ENCODE measurements at places on chromosomes 4 and X.

DNA sequence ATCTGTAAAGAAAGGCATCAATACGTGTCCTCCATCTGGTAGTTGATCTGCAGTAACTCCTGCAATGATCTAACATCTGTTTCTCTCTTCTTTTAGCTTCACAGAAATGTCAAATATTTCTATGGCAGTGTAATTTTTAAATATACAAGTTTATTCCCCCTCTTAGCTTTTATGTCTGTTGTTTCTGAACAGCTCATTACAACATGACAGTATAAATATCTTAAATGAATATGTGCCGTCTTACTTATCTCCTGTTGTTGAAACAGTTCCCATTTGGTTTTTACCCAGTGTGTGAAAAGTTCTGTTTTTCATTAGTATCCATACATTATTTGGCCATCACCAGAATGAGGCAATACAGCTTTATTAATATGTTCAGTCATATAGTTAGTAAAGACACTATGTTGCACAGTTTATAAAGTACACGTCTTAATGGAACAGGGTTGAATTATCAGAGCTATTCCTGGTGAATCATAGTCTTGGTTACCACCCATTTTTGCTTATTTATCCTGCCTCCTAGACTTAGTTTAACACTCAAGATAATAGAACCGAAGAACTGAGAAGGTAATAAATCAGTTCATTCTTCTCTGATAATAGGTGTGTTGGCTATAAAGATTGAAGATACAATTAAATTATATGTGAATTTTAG, 321.6 kb downstream of the TENM3 start:
- DNase-seq: no peak

DNA sequence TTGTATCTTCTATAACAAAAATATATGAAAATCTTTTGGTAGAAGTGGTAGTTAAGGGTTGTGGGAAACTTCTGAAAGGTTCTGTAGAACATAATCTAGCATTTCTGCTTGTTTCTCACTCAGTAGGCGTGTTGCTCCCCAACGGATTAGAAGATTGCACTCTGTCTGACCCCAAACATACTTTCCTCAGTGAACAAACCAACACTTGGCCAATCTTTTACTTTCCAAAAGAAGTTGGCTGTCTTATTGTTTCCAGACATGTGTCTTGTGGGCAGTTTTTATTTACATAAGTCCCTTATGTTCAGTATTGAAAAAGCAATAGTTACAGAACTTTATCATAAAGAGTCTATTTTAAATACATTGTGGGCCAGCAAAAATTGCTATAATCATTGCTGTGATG, 312.8 kb upstream of the EPHA5 start:
- no peak for DNase-seq

DNA sequence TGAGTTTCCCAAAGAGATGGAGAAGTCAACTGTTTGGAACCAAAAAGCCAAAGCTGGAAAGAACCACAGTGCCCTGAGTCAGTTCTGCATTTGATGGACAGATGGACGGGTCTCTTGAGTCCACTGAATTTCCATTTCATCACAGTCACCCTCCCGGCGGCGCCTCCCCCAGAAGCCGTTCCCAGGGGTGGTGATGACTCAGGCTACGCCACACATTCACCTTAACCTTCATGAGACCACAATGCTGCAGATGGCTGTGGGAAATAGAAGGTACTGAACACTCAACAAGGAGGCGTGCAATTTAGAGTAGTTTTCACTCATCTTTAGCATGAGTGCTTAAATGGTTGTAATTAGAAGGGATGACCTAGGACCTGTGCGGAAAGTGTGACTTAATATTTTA, 61.3 kb downstream of the STOX2 start:
- no peak for DNase-seq

GRCh38 chrX:10350221-10350620, 193.4 kb downstream of the CLCN4 start:
- DNase-seq: no peak

- no peak for DNase-seq
These were observed 96.8 kb upstream of the NLGN4X start for GRCh38 chrX:6325437-6325836.

GRCh38 chr4:122632396-122633143, 11.7 kb upstream of the IL21 start:
- DNase-seq: no peak

- DNase-seq: no peak
These were observed 34.5 kb downstream of the GALNTL6 start for GRCh38 chr4:171847751-171848150.

- DNase-seq: no peak
These were observed 94.7 kb upstream of the ATP8A1 start for GRCh38 chr4:42751587-42751986.

GRCh38 chrX:70262952-70263567, 3.1 kb upstream of the P2RY4 start:
- no peak for DNase-seq

- DNase-seq: no peak
These were observed 310.8 kb downstream of the PACRGL start for GRCh38 chr4:21011106-21011505.

DNA sequence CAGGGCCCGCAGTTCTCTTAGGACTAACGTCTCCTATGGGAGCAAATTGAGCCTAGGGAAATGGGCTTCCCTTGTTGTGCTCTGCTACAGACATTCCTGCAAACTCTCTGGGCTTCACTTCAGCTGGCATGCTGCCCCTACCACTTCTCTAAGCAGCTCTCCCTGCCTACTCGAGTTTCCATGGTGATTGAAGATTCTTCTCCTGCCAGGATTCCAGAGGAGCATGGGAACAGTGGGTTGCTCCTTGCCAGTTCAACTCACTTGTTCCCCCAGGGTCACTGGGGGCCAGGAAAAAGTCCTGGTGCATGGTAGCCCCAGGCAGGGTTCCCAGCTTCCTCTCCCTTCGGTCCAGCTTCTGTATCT, 21.1 kb upstream of the WDR17 start:
- peak; percentile 80 for DNase-seq
